Posterior vena cava (tissue), 2 donors: ENCODE measurements at places on chromosomes 4 and X.
A peak's percentile ranks its signal among the peaks of the same experiment; 100 is the strongest.

GRCh38 chrX:47176101-47176740 lies 17.4 kb upstream of the UBA1 start:
- peak; percentile 12 for DNase-seq

- DNase-seq = no peak
These were observed 123.2 kb downstream of the FHIP1A start for GRCh38 chr4:151532001-151532708.

GRCh38 chr4:7382634-7383014 lies 52.1 kb downstream of the PSAPL1 start:
- peak; percentile 51 for DNase-seq

DNA sequence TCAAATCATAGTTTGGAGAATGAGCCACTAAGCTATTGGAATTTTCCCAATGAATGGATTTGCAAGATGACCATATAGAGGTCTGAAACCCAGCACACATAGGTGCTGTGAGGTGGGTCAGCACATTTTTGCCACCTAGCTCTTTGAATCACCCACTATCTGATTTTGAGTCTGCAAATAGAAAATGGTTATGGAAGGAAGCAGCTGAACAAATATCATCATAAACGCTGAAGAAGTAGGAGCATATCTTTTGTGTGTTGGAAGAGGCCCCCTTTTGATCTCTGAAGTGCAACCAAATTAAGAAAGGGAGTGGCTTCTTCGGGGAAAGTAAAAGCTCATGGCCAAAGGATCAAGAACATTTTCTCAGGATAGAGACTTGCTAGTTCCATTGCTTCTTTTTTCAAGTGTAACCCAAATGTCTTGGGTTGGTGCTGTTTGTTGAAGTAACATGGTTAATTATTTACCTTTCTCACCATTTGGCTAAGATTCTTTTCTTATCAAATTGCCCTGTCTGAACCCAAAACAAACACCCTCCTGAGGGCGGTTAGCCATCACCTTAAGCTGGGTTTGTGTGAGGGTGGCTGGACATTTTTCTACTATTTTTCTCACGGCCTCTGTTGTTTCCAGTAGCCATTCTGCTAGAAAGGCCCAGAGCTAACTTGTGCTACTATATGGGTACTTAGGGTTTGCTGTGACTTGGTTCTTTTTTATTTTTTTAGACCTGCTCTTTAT lies 18.4 kb upstream of the SORBS2 start:
- DNase-seq = no peak

DNA sequence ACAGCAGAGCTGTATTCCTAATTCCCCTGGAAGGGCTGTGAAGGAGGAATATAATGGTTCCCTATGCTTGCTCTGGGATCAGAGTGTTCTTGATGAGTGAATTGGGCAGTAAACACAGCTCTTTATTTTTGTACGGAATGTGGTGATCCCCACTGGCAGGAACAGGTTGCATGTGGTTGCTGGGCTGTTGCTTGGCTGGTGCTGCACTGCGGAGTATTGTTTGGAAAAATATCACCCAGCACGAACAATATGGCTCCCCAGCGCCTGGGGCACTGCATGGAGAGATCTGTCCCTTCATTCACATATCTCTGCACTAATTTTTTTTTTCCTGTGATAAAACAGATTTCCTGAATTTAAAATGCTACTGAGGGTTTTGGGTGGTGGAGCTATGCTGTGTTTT lies 119.7 kb downstream of the MGST2 start:
- no peak for DNase-seq

DNA sequence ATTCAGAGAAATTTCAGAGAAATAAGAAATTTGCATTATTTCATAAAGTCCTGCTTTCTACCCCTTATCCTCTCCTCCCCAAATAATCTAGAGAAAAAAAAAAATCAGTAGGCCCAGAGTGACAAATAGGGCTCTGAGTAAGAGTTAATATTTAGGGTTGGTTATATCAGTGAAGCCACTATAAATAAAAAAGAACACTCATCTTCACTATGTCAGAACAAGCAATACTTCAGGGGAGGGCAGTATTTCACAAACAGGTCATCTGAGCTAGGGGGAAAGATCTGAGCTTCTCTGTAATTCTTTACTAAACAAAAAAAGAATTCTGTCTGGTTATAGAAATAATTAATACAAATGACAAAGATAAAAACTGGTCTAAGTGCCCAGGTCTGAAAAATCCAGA lies 39.4 kb downstream of the PDE5A start:
- no peak for DNase-seq

DNA sequence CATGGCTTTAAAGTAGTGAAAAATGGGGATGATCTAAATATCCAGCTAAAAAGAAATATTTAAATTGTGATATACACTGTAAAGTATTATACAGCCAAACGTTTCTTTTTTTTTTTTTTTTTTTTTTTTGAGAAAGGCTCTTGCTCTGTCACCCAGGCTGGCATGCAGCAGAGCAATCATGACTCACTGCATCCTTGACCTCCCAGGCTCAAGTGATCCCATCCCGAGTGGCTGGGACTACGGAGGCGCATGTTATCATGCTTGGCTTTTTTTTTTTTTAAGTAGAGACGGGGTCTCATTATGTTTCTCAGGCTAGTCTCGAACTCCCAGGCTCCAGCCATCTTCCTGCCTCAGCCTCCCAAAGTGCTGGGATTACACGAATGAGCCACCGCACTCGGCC lies 17.1 kb downstream of the SMIM14 start:
- DNase-seq = no peak

- DNase-seq = no peak
These were observed 803.8 kb upstream of the AMOT start for GRCh38 chrX:113644426-113644825.

DNA sequence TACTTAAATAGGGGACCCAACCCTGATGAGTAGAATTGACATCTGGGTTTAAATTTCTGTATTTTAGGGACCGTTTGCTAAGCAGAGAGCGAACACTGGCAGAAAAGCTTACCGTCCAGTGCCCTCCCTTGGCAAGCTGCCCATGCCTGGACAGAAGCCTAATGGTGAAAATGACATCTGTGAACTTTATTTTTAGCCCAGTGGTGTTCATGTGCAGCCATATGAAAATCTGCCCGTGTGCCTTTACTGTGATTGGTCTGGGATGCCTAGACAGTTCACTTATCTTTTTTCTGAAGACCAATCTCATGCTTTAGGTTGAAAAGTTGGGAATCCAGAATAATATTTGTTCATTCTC lies 1.1 kb downstream of the STBD1 start:
- no peak for DNase-seq

DNA sequence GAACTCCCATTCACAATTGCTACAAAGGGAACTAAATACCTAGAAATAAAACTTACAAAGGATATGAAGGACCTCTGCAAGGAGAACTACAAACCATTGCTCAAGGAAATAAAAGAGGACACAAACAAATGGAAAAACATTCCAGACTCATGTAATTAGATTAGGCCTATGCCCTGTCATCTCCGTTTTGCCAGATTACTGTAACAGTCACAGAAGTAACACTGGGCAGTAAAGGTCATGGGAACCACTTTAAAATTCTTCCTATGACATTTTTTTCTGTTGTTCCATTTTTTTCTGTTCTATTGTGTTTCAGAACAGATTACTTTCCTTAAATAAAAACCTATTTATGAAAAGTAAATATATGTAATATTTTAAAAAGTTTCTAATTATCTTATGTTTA lies 199.4 kb upstream of the CENPE start:
- no peak for DNase-seq

DNA sequence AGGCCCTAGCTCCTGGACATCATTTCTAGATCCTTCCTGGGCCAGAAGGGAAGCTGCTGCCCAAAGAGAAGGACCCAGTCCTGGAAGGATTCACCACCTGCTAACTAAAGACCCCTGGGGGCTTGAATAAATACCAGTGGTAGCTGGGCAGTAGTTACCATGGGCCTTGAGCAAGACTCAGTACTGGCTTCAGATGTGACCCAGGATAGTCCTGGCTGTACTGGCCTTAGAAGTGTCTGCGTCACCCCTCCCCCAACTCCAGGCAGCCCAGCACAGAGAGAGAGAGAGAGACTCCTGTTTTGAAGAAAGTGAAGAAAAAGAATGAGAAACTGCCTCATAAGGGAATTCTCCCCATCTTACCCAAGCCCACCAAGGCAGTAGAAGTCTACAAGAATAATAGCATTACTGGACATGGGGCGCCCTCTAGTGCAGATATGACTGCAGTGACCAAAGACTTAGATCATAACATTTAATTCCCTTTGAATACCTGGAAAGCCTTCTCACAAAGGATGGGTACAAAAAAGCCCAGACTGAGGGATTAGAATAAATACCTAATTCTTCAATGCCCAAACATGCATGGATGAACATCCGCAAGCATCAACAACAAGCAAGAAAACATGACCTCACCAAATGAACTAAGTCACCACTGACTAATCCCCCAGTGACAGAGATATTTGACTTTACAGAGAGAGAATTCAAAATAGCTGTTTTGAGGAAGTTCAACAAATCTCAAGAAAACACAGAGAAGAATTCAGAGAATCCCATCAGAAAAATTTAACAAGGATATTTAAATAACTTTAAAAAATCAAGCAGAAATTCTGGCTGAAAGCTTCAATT lies 171.8 kb downstream of the HNRNPD start:
- no peak for DNase-seq
